ENCODE measurements at places on chromosomes 7 and 10.

GRCh38 chr10:122375679-122376160, 1.2 kb downstream of the PLEKHA1 start:
- no peak for DNase-seq

GRCh38 chr7:18295781-18296423, 199.6 kb upstream of the HDAC9 start:
- no peak for DNase-seq

GRCh38 chr10:29862923-29863614, 196.3 kb downstream of the JCAD start:
- no peak for DNase-seq

DNA sequence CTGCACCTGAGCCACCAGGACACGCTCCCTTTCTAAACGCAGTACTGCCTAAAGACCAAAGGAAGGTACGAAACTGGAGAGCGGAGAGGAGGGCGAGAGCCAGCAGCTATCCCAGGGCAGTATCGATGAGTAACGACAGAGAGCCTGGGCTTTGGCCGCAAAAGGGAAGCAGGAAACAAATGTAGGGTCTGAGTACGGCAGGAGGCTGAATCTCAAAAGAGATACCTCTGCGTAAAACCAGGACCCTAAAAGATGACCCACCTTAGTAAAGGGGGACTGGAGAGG, 20.4 kb downstream of the PARP12 start:
- no peak for DNase-seq

- DNase-seq, result no peak
Observed at GRCh38 chr7:80830010-80830409, 88.8 kb downstream of the SEMA3C start.

DNA sequence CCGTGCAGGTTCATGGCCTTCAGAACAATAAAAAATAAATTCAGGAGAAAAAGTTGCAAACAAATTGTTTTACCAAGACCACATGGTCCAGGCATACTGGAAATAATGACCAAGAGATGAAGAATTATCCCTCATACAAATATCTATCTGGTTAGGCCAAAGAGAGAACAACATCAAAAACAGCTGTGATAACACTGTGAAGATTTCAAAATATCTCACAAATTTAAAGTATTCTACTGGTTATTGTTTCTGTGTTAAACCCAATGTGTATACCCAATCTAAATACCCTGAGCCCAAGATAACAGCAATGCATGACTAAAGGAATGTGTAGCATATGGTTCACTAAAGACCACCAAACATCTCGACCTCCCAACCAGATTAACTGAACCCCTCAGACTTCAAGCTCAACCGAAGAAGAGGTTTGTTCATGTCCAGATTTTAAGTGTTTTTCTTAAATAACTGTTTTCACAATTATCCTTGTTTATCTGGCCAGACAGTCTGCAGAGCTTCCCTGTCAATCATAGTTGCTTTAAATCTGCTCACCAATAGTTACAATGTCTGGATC, 10.9 kb downstream of the OR9A2 start:
- no peak for DNase-seq
